ENCODE measurements at places on chromosomes 7 and 10.

- DNase-seq, result no peak
Observed at GRCh38 chr7:110762546-110763225, 328.2 kb upstream of the LRRN3 start.

DNA sequence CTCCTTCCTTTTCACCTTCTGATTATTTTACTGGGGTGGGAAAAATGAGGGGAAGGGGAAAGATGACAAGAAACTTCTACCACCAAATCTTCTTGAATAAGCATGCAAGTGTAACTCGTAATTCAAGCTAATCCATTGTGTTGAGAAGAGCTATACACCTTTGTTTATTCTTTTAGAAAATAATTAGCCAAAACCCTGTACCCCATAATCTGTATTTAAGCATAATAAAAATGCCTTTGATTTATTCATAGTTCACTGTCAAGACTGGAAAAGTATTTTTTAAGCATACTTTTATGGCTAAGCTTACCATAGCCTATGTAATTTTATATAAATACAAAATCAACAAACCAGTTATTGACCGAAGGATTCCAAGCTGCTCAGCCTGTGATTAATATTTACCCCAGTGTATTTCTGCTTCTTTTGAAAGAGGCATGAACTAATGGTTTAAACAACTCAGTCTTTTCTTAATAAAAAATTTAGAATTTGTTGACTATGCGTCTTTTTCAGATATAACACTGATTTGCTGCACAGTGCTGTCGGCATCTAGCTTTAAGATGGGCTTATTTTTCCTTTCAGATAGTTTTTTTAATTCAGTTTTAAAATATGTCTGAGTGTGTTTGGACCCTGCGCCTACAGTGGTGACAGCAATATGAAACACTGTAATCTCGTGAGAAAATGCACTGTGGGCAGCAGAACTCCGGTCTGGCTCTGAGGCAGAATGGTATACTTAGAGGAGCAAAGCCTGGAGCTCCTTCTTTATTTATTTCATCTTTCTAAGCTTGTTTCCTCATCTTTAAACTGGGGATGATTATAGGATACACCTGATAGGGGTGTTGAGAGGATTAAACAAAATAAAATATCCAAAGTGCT lies 238.8 kb upstream of the LRGUK start:
- DNase-seq, result no peak

GRCh38 chr7:95011146-95011928 lies 103.9 kb downstream of the PPP1R9A start:
- DNase-seq, result no peak

GRCh38 chr10:49364747-49365146 lies 31.1 kb downstream of the DRGX start:
- DNase-seq, result no peak

- DNase-seq, result no peak
Observed at GRCh38 chr7:28414453-28414852, 2.1 kb downstream of the CREB5 start.

DNA sequence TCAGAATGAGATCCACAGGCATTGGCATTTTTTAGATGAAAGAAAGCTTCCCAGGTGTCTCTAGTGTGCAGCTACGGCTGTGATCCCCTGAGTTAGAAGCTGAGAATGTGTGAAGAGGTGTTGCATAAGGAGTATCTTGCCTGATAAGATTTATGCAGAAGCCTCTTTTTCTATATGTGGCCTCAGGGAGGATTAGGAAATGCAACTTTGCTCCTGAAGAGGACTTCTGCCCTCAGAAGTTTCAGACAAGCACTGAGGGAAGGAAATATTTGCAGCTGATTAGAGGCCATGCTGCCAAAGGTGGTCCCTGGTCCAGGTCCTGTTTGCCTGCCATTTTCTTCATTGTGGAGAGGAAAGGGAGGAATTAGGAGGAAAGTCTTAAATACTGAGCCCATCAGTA lies 551.8 kb downstream of the PHTF2 start:
- DNase-seq, result no peak

DNA sequence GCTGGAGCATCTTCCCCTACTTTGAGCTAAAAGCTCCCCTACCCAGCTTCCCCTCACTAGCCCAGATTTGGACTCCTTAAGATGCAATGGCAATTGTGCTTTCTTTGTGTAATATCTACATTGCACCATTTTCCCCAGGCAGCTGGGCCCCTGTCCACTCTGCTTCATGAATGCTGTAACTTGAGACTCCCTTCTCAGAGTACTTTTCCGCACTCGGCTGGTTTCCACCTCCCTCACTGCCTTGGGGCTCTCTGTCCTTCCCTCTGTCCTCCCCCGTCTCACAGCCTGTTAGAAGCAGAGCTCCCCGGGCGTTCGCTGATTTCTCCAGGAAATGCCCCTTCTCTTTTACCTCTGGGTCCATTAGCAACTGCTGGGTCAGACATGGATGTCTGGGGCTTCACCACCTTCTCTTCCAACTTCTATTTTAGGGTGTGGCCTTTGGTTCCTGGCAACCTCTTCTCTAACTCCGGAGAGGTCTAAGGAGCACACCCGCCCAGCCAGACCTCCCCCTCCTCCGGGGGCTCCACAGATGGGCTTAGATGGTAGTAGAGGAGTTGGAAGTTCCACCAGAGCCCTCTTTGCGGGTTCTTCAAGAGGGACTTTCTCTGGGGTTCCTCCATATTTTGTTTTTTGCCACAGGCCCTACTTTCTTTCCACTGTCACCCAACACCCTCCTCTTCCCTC lies 2.9 kb upstream of the TMEM72 start:
- DNase-seq, result no peak

GRCh38 chr7:80450621-80451308 lies 61.1 kb downstream of the GNAT3 start:
- DNase-seq, result no peak

GRCh38 chr10:37479469-37479868 lies 354.1 kb downstream of the ANKRD30A start:
- DNase-seq, result no peak

GRCh38 chr7:28558236-28558635 lies 145.9 kb downstream of the CREB5 start:
- no peak for DNase-seq

DNA sequence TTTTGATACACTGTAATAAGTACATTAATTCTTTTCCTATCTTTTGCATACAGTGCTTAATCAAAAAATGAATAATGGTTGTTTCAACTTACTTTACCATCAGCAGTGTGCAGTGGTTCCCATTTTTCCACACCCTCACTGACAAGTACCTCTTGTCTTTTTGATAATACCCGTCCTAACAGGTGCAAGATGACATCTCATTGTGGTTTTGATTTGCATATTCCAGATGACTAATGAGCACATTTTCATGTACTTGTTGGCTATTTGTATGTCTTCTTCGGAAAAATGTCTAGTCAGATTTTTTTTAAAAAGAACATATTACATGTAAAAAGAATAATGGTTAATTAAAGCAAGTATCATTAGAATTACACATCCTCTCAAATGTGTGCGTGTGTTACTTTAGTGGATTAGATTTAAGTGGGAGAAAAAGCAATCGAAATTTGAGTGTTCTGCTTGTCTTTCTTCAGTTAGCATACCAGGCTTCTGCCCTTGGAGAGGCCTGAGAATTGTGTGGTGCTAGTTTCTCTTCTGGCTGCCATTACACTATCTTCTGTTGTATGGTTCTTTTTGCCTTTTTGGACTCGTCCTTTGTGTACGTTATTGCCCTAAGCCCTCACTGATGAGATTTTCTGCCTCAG lies 291.2 kb downstream of the AUTS2 start:
- no peak for DNase-seq

GRCh38 chr7:41969561-41970105 lies 266.7 kb upstream of the INHBA start:
- DNase-seq, result no peak

GRCh38 chr7:145729691-145730090 lies 386.9 kb upstream of the CNTNAP2 start:
- no peak for DNase-seq

GRCh38 chr7:26663874-26664273 lies 200.5 kb downstream of the SKAP2 start:
- no peak for DNase-seq

DNA sequence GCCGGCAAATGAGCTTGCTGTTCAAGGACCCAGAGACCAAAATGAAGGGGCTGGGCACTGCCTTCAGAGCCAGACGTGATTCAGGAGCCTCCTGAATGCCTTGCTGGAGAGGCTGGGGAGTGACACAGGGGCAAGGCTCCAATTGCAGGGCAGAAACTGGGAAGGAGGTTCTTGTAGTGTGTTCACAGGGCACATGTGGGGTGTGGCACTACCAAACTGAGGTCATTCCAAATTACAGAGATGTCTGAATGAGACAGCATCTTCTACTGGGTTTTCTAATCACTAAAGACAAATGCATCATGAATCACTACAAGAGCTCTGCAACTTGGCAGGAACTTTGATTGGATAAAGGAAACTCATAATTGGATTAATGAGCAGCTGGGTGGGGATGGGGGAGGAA lies 17.8 kb downstream of the CRTAC1 start:
- DNase-seq, result no peak

DNA sequence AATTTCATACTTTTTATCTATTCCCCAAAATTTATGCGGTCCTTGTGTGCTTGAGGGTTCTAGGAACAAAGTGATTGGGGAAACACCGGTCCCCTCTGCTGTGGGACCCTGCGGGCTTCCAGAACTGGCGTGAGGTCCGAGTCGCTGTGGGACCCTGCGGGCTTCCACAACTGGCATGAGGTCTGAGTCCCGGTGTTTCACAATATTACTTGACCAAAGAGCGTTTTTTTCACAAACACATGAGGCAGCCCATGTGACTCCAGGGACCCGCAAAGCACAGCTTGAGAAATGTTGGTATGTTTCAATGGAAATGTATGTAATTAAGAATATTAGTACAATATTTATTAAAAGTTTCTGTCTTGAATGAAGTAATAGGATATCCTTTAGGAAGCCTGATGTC lies 212.2 kb downstream of the MGMT start:
- DNase-seq, result no peak

- no peak for DNase-seq
Observed at GRCh38 chr10:22434521-22434920, 89.2 kb downstream of the SPAG6 start.

- no peak for DNase-seq
Observed at GRCh38 chr10:13412894-13413293, 64.8 kb upstream of the SEPHS1 start.

GRCh38 chr7:147182874-147183273 lies 1066.3 kb downstream of the CNTNAP2 start:
- no peak for DNase-seq

GRCh38 chr7:92621026-92621540 lies 30.9 kb upstream of the FAM133B start:
- DNase-seq, result peak; percentile 86

DNA sequence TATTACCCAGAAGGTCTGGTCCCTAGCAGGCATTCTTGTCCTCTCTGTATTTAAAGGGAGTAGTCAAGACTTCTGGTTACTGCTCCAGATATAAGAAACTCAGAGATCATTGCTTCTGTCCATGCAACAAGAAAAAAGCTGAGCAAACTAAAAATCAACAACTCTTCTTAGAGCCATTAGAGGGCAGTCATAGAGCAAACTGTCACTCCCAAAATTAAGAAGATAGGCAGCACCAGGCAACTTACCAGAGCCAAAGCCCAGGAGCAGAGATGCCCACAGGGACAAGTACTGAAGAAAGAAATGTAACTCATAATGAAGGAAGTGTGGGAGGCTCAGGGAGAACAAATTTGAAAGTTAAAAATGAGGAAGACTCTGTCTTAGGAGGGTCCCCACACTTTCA lies 472.9 kb upstream of the COBL start:
- no peak for DNase-seq

- DNase-seq, result no peak
Observed at GRCh38 chr10:127774766-127775559, 38.0 kb downstream of the FOXI2 start.
